ENCODE measurements at places on chromosomes 1 and 21. TPM values are rescaled to one million over a fixed set of nuclear protein-coding genes. Genes with fewer than 3 reads are reported as not detected.

The SLAMF7 gene
- polyA plus RNA-seq: not detected

The EPS8L3 gene
- polyA plus RNA-seq: not detected

The GBP2 gene
- polyA plus RNA-seq: 10.2 TPM

The TMEM81 gene
- 1.8 TPM for polyA plus RNA-seq

The CFHR5 gene
- polyA plus RNA-seq: not detected

The SPRR5 gene
- not detected for polyA plus RNA-seq

The REG4 gene
- polyA plus RNA-seq: not detected

The KCNT2 gene
- 0.56 TPM for polyA plus RNA-seq

The VWA5B1 gene
- polyA plus RNA-seq: not detected

The HAO2 gene
- polyA plus RNA-seq: not detected

The C1QC gene
- polyA plus RNA-seq: not detected

The MX2 gene
- 0.08 TPM for polyA plus RNA-seq

The MPZ gene
- polyA plus RNA-seq: 2.9 TPM

The CFH gene
- 4.9 TPM for polyA plus RNA-seq

The UBE2J2 gene
- polyA plus RNA-seq: 31.8 TPM

The IGSF3 gene
- polyA plus RNA-seq: 3.6 TPM

The SPATA21 gene
- 0.10 TPM for polyA plus RNA-seq

The BEND5 gene
- polyA plus RNA-seq: 4.3 TPM

The LIPI gene
- polyA plus RNA-seq: not detected

The FAM20B gene
- 14.9 TPM for polyA plus RNA-seq

The CHAF1B gene
- polyA plus RNA-seq: 5.6 TPM

The PTGFR gene
- 3.6 TPM for polyA plus RNA-seq

The RAB25 gene
- polyA plus RNA-seq: not detected

The SYT2 gene
- 0.03 TPM for polyA plus RNA-seq

The CCDC27 gene
- not detected for polyA plus RNA-seq

The GJA8 gene
- polyA plus RNA-seq: not detected

The MYOG gene
- polyA plus RNA-seq: not detected

The HSD3B2 gene
- polyA plus RNA-seq: not detected

The CYP4A22 gene
- polyA plus RNA-seq: not detected

The PLA2G2D gene
- polyA plus RNA-seq: not detected
